ENCODE measurements at places on chromosomes 1 and 21.

DNA sequence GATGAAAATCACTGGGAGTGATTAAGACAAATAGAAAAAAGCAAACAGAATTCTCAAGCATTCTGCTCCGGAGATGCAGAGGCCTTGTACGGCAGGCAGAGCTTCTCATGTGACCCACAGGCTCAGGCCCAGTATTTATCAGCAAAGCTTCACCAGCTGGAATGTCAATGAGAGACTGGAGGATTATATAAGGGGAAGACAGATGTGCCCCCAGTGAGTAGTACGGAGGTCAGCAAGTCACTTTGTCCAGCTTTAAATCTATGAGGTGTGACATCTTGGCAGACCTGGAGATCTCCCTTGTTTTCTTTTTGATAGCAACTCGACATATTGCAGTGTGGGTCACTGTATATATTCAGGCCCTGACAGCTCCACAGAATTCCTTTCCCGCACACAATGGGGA is 106.8 kb downstream of the HHIPL2 start:
- no peak for DNase-seq

GRCh38 chr1:12244078-12244477 is 14.2 kb downstream of the VPS13D start:
- DNase-seq, result peak; percentile 10

DNA sequence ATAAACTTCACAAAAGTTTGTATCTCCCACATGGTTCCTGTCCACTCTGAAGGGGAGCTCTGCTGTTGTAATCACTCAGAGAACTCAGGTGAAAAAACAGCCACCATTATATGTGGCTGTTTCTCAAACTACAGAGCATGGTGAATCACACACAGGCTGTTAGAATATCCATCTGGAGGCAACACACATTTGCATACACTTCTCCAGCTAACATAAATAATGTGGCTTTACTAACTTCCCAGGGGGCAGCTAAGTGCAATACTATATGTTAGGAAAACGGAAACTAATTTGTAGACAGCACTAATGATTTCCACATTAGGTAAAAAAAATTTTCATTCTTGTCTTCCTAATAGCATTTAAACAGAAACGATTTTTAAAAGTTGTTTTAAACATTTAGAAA is 49.3 kb downstream of the PTGFR start:
- DNase-seq, result no peak

DNA sequence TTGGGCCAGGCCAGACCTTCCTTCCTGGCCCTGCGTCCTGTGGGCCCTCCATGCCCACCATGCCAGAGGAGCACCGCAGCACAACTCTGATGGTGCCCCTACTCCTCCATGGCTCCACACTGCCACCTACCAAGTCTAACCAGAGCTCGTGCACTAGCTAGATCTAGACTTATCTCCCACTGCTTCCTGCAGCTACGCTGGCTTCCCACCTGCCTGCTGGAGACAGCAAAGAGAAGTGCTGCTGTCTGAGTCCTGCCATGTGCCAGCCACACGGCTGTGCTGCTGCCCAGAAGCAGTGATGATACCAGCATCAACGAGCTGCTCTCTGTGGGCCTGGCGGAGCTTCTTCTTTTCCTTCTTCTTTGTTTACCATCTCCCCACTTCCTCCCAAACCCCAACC is 4.5 kb downstream of the GUCA2B start:
- no peak for DNase-seq

- no peak for DNase-seq
These were observed 91.5 kb downstream of the SPATA46 start for GRCh38 chr1:162285149-162285561.

DNA sequence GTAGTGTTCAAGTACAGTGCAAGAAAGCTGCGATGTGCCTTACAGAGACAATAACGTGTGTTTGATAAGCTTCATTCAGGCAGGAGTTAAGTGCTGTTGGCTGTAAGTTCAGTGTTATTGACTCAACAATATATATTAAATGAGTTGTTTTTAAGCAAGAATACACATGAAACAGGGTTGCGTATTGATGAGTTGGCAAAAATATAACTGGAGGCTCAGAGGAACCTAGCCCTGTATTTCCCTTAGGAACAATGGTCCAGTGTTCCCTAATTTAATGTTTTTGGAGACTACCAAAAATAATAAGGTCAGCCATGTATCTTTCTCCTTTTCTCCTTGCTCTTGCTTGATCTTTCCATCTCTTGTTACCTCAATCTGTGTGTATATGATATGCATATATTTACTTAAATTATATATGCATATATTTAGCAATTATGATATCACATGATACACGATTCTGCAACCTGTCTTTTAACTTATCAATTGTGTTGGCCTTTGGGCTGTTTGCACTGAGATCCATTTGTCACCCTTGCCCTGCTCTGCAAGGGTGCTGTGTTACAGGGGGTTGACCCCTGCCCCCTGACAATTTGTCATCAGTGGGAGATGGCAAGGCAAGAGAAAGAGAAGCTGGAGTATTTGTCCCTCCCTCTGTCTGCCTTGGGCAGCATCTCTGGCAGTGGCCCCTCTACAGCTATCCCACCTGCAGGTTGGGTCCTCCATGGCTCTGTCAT is 109.7 kb downstream of the FGGY start:
- no peak for DNase-seq

DNA sequence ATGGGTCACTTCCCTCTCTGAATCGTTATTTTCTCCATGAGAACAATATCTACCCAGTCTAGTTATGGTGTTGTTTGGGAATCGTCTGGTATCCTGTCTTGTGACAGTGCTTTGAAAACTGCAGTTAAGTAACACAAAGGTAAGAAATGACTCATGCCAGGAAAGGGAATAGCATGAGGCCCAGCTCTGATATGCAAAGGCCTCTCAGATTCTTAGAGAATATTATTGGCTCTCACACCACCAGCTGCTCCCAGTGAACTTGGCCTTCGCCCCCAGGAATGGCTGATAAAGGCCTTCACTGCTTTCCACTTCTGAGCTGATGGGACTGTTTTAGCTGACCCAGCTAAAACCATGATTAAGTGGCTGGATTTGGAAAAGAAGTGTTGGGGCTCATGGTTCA is 27.1 kb downstream of the NEK2 start:
- DNase-seq, result no peak

DNA sequence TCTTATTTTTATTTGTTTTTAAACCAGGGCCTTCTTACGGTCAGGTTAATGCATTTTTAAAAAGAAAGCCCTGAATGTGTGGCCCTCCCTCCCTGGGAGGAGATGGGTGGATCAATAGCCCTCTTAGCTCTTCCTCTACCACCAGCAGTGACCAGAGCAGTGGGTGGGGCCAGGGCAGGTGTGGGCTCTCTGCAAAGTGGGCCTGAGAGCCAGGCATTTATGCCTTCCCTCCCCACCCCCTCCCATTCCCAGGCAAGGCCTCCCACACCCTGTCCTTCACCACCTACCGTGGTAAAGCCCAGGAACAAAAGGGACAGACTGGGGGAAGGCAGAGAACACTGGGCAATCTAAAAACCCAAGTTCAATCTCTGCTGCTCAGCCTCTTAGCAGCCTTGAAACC is 63.9 kb downstream of the SSBP3 start:
- DNase-seq, result no peak
